ENCODE measurements at places on chromosomes 12 and 14.

GRCh38 chr14:75059642-75060041 is 4.2 kb downstream of the ACYP1 start:
- no peak for DNase-seq

DNA sequence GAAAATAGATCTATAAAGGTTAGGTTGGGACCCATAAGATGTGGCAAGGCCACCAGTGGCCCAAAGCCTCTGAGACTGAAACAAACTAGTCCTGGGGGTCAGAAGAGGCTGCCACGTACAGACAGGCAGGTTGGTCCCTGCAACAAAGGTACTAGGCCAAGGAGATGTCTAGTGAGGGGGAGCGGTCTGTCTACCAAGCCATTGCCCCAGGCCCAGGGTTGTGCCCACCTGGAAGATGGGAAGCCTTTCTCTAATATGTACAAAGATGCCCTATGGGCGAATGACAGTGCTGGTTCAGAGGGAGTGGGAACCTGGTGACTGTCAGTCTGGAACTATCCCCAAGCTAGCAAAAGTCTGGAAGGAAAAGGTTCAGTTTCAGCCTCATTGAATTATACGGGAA is 233.2 kb downstream of the RBM19 start:
- DNase-seq, result no peak

DNA sequence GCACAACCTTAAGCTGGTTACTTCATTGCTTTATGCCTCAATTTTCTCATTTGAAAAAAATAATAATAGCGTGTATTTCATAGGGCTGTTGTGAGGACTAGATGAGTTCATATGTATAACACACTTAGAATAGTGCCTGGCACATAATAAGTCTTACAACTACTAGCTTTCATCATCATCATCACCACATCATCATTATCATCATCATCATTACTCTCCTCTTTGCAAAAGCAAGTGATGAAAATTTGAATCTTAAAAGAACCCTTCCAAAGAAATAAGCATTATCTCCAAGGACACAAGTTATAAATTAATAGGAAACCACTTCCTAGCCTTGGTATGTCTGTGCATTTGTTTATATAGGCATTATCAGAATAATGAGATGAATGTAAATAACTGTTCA is 117.0 kb downstream of the ST8SIA1 start:
- DNase-seq, result no peak

DNA sequence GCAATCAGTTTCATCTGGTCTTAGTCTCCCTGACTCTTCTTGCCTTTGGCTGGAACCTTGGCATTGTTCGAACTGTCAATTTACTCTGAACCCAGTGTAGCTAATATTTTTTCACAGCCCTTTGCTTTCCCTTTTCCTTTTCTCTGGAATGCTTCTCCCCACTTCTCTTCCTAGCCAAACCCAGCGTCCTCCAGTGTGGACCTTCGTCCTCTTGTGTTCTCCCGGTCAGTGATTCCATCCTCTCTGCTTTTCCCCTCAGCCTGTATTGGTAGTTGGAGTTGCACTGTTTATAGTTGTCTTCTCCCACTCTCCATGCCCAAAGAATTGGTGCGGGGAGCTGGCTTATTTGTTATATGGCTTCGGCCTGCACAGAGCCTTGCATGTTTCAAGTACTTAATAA is 9.4 kb downstream of the ACVR1B start:
- no peak for DNase-seq

- DNase-seq, result no peak
Measured at GRCh38 chr12:58233886-58234285, 292.5 kb downstream of the ATP23 start.

DNA sequence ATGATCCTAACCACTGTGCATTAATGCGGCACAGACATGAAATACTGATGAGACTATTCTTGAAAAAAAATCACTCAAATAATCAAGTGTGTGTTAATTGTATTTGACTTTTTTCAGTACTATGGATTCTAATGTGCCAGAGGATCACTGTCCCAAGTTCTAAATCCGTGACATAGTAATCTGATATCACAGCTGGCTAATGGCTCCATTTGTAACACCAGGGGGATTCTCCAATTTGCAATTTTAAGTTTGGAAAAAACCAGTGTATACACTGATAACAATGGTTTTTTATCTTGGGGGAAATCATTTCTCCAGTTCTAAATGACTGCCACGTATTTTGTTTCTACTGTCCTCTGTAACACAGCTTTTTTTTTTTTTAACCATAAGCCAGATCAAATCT is 33.0 kb downstream of the MPHOSPH9 start:
- DNase-seq, result no peak

DNA sequence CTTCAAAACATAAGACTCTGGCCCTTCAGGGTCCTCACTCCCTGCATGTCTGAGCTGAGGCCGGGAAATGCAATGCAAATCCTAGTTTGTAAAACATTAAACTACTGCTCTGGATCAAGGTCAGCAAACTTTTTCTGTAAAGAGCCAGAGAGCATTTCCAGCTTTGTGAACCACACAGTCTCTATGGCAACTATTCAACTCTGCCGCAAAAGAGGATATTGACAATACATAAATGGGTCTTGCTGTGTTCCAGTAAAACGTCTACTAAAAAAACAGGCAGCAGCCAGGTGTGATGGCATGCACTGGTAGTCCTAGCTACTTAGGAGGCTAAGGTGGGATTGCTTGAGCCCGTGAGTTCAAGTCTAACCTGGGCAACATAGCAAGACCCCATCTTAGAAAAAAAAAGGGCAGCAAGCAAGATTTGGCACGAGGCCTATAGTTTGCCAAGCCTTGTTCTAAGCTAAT is 22.3 kb downstream of the DDX24 start:
- no peak for DNase-seq

DNA sequence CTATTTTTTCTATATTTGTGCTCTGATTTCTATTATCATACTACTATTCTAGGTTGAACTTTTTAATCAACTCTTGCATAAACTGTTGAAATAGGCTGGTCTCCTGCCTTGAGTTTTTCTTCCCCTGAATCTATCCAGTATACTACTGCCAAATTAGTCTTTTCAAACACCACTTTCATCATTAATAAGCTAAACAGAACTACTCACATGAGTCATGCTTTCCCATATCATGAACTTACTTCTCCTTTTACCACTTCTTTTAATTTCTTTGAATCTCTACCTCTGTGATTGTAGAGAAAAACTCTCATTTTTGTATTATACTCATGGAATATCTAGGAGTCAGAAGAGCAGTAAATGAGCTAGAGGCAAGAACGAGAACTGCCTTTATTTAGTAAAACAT is 340.3 kb upstream of the PDE3A start:
- no peak for DNase-seq

DNA sequence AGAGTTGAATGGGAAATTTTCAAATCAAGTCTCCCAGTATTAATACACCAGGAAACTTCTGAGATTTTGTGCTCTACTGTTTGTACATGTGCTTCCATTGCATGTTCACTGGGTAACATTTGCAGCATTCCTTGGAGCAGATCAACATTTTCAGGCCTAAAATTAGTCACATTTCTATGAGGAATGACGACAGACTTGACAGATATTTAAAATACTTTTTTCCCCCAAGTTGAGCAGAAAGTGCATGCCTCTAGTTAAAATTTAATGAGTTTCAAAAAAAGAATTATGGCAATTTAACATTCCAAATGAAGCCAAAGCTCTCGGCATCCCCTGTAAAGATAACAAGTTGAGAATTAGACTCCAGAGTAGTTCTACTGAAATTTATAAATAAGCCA is 72.3 kb downstream of the C12orf42 start:
- no peak for DNase-seq
